ENCODE measurements at places on chromosomes 1 and 21. TPM values are rescaled to one million over a fixed set of nuclear protein-coding genes. Genes with fewer than 3 reads are reported as not detected.

PTPN14 gene
- total RNA-seq, result 5.4 TPM

DCDC2B gene
- total RNA-seq, result not detected

MXRA8 gene
- total RNA-seq, result 50.4 TPM

ACTL8 gene
- 0.28 TPM for total RNA-seq

RGS18 gene
- not detected for total RNA-seq

TAS1R1 gene
- total RNA-seq, result not detected

- DNase-seq, result no peak
These were observed 116.1 kb downstream of the UCHL5 start for GRCh38 chr1:192943108-192943507.

GRCh38 chr1:71930511-71930910 lies 351.8 kb downstream of the NEGR1 start:
- no peak for DNase-seq

DNA sequence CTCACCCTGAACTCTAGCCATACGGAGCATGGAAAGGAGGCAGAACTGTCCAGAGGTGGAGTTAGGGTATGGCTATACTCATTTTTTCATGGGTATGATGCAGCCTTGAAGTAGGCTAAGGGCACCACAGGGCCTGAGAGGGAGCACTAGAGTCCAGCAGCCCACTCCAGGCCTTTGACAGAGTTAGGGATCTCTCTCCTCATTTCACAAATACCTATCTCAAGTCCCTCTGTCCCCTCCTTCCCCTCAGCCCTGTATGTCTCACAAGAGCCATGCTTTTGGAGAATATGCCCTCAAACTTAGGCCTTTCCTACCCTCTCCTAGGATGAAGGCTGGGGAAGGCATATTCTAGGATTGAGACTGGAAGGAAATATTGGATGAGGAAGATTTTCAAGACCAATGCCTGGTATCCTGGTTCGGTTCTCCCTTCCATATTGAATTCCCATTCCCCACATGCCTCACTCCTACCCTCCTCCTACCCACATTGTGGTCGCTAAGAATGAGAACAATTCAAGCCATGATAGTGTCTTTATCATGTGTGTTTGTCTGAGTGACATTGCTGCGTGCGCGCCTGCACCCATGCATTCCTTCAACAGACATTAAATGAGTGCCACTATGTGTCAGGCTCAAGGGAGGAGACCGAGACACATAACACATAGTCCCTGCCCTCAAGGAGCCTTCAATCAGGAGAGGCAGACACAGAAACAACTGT lies 2.6 kb upstream of the NECTIN4 start:
- peak; percentile 36 for DNase-seq

- DNase-seq, result no peak
These were observed 14.0 kb upstream of the SGIP1 start for GRCh38 chr1:66519992-66520391.

- no peak for DNase-seq
These were observed 21.1 kb downstream of the TLCD4 start for GRCh38 chr1:95138223-95138622.

GRCh38 chr1:43976045-43976444 lies 1.3 kb downstream of the ATP6V0B start:
- no peak for DNase-seq

DNA sequence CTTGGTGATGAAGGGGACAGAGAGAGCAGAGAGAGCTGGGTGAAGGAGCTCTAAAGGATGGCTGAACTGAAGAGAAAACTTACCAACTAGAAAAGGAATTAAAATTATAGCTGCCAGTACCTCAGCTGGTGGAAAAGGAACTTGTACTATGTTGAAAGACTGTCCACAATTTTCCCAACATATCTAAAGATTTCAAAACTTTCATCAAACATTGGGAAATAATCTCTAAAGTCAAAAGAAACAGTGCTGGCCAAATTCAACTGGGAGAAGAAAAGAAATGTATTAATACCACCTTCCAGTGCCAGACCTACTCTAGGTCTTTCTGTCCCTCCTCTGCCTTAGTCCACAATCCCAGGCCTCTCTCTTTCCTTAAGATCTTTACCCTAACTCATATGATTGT lies 6.1 kb downstream of the SMG5 start:
- DNase-seq, result no peak

DNA sequence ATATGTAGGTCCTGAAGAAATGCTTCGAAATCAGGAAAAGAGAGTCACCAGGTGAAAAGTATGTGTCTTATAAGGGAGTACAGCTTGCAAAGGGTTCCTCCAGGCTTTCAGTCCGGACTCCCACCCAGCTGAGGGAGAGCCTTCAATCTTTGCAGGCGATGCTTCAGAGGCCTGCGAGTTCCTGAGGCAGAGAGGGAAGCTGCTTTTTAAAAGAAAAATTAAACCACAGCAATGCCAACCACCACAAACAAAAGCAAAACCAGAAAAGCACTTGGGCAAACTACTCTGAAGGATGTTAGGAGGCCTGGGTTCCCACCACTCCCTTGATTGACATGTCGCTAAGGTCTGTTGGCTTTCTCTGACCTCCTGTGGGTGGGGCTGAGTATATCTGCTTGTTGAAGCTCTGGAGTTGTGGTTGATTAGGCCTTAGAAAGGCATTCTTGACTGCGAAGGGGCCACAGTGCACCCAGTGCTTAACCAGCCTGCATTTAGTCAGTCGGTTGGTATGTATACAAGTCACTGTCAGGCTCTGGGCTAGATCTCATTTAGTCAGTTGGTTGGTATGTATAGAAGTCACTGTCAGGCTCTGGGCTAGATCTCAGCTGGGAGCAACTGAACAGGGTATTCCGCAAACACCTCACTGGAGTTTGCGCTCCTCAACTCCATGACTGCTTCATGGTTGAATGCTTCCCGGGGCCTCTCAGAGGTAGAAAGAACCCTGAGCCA lies 1.2 kb downstream of the NIPAL3 start:
- DNase-seq, result peak; percentile 61

DNA sequence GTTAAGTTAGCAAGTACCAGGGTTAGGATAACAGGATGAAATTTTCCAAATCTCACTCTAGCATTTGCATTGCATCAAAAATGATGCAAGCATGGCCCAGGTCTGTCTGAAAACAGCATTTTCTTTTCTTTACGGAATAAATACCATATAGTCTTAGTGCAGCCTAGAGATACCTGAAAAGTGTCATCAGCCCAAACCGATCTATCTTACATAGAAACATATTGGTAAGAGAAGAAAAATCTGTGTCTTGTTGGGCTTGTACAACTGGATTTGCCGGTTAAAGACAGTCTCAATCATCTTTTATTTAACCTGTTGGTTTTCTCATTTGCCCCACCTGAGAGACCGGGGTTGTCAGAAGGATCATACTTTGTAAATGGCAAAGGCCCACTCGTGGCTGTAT lies 15.8 kb downstream of the ACP6 start:
- no peak for DNase-seq

GRCh38 chr1:67126111-67126746 lies 8.5 kb downstream of the C1orf141 start:
- DNase-seq, result no peak

DNA sequence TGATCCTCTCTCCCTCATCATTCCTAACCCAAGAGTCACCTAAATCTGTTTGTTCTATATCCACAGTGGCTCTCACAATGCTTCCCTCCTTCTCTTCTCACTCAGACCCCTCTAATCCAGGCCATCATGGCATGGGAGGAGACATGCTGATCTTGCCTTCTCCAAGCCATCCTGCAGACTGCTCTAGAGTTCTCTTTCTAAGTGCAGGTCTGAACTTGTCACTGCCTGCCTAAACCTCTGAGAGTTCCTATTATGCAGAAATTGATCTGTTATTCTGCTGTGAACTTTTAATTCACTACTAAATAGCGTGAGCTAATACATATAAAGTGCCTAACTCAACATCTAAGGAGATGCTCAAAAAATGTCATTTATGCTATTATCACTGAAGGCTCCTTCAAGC lies 26.8 kb downstream of the LAMC2 start:
- DNase-seq, result no peak

GRCh38 chr1:207128336-207128921 lies 24.4 kb downstream of the C4BPA start:
- no peak for DNase-seq

- no peak for DNase-seq
These were observed 72.3 kb upstream of the ERG start for GRCh38 chr21:38570596-38570995.

DNA sequence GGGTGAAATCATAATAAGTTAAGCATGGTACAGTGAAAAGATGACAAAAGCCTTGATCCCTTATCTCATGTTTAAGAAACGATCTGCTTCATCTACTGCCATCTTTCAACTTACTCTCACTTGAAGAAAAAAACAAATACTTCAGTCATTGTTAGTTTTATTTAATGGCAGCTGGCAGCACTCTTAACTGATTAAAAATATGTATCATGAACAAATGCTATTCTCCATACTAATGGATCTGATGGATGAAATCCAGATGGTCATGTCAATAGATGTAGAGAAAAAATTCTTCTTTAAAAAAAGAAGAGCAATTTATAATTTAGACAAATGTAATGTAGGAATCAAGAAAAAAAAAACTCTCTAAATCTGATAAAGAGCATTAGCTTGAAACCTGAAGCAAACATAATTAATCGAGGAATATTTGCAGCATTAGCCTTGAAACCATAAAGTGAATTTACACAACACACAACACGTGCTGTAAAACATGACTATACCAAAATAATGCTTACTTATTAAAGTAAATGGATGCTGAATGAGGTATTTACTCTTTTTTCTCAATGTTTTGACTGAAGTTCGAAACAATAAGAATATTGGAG lies 579.0 kb upstream of the ADAMTS5 start:
- no peak for DNase-seq

- DNase-seq, result peak; percentile 22
These were observed 34.0 kb downstream of the FH start for GRCh38 chr1:241485554-241485992.

GRCh38 chr1:234598974-234599616 lies 10.9 kb downstream of the IRF2BP2 start:
- no peak for DNase-seq

DNA sequence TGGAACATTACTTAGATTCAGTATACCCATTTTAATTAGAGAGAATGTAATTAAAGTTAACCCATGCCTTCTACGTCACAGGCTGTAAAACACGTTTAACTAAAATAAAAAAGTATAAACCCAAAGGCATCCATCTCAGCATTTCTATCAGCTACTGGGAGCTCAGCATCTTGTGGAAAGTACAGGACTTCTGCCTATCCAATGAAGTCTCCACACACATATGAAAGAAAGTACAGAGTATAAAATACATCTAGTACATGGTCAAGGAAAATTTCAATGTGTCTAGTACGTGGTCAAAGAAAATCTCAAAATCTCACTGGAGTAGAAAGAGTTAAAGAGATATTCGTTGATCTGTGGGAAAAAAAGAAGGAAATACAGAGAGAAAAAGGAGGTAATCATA lies 141.4 kb upstream of the ZNHIT6 start:
- no peak for DNase-seq

DNA sequence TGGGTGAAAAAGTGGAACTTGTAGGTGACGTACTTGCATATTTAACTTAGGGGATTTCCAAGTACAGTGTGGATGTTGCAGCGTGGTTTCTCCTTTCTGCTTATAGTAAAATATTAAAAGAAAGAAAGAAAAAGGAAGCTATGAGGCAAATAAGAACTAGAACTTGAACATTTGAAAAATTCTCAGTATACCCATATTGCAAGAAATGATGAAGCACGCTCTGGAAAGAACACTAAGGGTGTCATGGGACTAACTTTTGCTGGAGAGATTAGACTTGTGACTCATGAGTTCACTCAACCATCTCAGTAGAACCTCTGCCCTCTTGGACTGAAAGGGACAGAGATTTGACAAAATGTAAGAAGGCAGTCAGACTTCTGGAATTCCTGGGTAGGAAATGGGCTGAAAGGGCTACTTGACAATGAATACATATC lies 704.5 kb upstream of the ADGRL4 start:
- DNase-seq, result no peak

- peak; percentile 46 for DNase-seq
These were observed 470.0 kb upstream of the VAMP3 start for GRCh38 chr1:7300893-7301663.

DNA sequence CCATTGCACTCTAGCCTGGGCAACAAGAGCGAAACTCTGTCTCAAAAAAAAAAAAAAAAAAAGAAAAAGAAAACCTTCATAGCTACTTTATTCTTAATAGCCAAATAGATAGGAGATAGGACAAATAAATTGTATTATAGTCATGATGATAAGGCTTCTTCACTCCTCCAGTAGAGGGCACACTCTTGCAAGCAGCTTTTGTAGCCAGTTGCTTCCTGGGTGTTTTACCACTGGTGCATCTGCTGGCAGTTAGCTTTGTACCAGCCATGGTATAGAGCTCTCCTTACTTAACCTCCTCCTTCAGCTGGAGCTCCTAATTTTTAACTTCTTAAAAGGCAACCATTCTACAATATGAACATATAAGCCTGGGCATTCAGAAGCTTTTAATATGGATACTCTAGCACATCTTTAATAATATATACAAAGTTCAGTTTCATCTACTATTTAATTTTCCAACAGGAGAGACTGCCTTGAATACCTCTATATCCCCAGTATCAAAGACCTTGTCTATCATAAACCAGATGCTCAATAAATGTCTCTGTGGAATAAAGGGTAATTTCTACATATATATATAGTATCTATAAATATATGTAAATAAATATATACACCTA lies 35.8 kb downstream of the EVI5 start:
- DNase-seq, result peak; percentile 76

DNA sequence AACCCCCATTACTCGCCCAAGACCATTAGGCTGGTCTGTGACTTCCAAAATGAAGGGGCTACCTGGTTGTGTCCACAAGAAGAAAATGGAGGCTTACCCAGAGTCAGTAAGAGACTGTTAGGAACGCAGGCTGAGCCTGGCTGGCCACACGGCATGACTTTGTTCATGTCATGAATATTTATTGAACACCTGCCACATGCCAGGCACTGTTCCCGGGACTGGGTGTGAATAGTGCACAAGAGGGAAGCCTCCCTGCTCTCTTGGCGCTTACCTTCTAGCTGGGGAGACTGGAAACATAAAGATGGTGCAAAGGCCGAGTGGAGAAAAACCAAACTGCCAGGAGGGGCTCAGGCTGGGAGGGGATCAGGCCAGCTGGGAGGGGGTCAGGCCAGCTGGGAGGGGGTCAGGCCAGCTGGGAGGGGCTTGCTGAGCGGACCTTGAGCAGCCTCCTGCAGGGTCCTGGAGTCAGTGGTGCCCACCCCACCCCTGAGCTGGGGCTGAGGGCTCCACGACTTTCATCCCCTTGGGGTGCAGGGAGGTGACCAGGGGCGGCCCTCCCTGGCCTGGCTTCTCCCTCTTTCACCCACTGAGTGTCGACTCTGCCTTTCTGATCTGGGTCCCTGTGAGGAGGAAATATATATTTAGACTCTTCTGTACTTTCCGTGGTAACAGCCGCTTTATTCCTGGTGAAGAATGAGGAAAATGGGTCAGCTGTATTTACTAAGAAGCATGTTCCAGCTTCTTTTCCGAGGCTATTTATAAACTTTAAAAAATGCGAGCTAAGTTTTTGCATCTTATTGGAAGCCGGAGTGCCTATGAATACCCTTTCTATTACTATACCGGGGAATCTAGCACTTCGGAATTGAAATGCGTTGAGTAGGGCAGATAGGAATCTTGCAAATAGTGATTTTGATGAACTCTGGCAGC lies 139.0 kb downstream of the CAMTA1 start:
- no peak for DNase-seq

GRCh38 chr1:18032172-18032859 lies 75.3 kb upstream of the IGSF21 start:
- DNase-seq, result no peak

All from cardiac muscle cell (in vitro differentiated cells and primary cell).